Subcutaneous adipose tissue (tissue), 4 donors: ENCODE measurements at places on chromosomes 16 and 17. TPM values are rescaled to one million over a fixed set of nuclear protein-coding genes. Genes with fewer than 3 reads are reported as not detected.

The PTX4 gene
- not detected for total RNA-seq

The IL17C gene
- total RNA-seq, result not detected

The CACNG3 gene
- total RNA-seq, result not detected

The CCDC78 gene
- total RNA-seq, result 2.5 TPM

The SLC35G6 gene
- total RNA-seq, result not detected

The DYNC1LI2 gene
- 200 TPM for total RNA-seq

The TMEM235 gene
- total RNA-seq, result not detected

The ASIC2 gene
- total RNA-seq, result not detected

The HNF1B gene
- not detected for total RNA-seq

The ADGRG3 gene
- 0.44 TPM for total RNA-seq

The ZMYND15 gene
- total RNA-seq, result 0.94 TPM

The APOBR gene
- 1.7 TPM for total RNA-seq

The ZNF385C gene
- not detected for total RNA-seq

The C17orf107 gene
- total RNA-seq, result 1.3 TPM
